HepG2 (cell line): ENCODE measurements at places on chromosomes 13 and 19. TPM values are rescaled to one million over a fixed set of nuclear protein-coding genes. Genes with fewer than 3 reads are reported as not detected.

DNA sequence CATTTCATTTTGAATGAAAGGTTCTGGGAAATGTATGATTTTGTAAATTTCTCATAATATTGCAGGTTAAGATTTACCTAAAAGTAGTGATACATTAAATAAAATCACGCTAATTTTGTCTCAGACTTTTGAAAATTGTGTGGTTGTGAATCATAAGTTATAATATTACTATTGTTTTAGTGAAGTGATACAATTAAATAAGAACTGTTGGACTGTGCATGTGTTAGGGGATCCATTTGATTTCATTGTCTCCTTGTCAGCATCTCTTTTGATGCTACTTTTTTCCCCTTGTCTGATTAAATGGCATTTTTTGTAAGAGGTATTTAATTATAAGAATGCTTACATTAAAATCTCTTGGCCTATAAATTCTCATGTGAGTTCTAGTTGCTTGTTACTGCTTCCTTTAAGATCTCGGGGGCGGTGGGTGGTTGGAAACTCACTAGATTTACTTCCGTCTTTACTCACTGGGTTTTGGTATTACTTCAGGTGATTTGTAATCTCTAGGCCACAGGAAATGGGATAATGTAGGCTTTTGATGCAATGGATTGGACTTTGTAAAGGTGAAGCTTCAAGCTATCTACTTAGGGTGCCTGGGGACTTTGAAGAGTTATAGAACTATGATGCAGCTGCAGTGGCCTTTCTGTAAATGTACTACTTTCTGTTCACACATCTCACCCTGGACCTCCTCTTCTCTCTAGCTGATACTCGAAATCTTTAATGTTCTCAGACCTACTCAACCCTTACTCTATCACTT is 66.5 kb downstream of the PAN3 start:
- H3K36me3 ChIP-seq, result no peaks in the 10 kb centered on the region
- peaks cover 20% of the 10 kb centered on the region for H3K4me1 ChIP-seq
- no peak overlapping the region for H3K27ac ChIP-seq
- no peak overlapping the region for H3K4me3 ChIP-seq

GRCh38 chr19:35904311-35905068 is 2.2 kb downstream of the HCST start:
- peaks cover 50% of the 10 kb centered on the region for H3K4me1 ChIP-seq
- H3K36me3 ChIP-seq, result no peaks in the 10 kb centered on the region
- peaks cover 15% of the 10 kb centered on the region; the same call in 1 of the 3 replicates for H3K27me3 ChIP-seq
- no peak overlapping the region for H3K27ac ChIP-seq
- DNase-seq, result no peak
- no peak overlapping the region for H3K4me3 ChIP-seq

DNA sequence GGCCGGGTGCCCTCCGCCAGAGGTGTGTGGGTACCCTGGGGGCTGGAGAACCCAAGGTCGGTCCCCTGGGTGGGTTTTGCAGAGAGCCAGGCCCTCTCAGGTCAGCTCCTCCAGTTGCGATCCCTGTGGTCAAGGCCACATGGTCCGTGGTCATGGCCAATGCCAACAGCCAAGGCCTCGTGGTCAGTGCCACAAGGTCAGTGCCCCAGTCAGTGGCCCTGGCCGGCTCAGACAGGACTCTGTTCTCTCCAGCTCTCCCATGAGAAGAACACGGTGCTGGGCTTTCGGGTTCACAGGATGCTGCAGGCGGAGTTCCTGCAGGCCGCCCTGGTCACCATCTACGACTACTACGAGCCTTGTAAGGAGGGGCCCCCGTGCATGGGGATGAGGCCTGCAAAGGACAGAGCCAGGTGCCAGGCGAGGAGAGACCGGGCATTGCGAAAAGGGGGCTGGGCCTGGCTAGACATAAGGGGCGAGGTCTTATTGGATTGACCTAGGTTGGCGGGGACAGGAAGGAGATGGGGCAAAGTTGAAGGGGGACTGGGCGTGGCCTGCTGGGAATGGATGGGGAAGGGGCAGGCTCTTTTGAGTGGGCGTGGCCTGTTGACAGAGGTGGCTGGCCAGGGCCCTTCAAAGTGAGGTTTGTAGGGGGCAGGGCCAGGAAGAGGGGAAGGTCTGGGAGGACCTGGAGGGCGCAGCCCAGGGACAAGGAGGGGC is 15.2 kb upstream of the SHFL start:
- no peaks in the 10 kb centered on the region for H3K36me3 ChIP-seq
- no peak overlapping the region for H3K27ac ChIP-seq
- peak overlapping the region; percentile 28; the same call in 1 of the 2 replicates for H3K4me3 ChIP-seq
- DNase-seq, result no peak
- H3K4me1 ChIP-seq, result peaks cover 17% of the 10 kb centered on the region

Gene ZNF878
- 5.2 and 6.4 TPM in 2 replicates for total RNA-seq

DNA sequence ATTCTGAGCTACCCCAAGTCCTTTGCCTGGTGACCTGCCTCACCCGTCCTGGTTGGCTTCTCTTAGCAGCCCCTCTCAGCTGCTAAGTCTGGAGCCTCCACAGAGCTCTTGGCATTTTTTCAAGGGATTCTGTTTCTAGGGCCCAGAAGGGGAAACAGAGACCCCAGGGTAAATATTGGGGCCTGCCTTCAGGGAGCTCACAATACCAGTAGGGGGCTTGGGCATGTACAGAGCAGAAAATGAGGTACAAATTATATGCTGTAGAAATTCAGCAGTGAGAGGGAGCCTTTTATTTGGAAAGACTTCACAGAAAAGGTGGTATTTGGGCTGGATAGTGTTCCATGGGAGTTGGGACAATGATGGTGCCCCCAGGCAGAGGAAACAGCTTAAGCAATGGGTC is 3.7 kb downstream of the SAMD4B start:
- no peak overlapping the region for H3K27ac ChIP-seq
- no peak overlapping the region for H3K4me3 ChIP-seq
- no peak for DNase-seq
- peaks cover 36% of the 10 kb centered on the region for H3K4me1 ChIP-seq
- H3K36me3 ChIP-seq, result peaks cover 3% of the 10 kb centered on the region; the same call in 1 of the 2 replicates

Gene CGB3
- not detected in 2 replicates for total RNA-seq

Gene KBTBD6
- 12.0 and 18.8 TPM in 2 replicates for total RNA-seq

- H3K27ac ChIP-seq, result peak within 1 kb of the TSS; percentile 48
- peaks cover 52% of the 10 kb centered on the region for H3K4me1 ChIP-seq
- H3K36me3 ChIP-seq, result peaks cover 17% of the 10 kb centered on the region; the same call in 1 of the 3 replicates
- peak; percentile 59 for DNase-seq
These were observed at the start of gene B3GNT8 for GRCh38 chr19:41426952-41427646. B3GNT8 (minus strand) TSS chr19:41427374; CDS start chr19:41426778, 596 bp downstream.

Gene NECTIN2
- 32.7 and 75.4 TPM in 2 replicates for total RNA-seq

DNA sequence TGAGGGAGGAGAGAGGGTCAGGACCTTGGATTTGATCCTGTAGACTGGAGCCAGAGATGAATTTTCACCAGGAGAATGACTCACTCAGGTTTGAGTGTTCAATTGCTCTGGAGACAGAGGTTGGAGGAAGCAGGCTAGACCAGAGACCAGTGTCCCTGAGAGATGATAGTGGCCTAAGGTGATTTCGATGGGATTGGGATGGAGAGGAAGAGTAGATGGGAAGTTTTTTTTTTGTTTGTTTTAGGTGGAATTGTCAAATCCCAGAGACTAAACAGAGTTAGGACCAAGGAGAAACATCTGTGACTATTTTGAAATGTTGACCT is 2.3 kb downstream of the CEBPG start:
- peak overlapping the region; percentile 90 for H3K4me3 ChIP-seq
- peak overlapping the region; percentile 96 for H3K27ac ChIP-seq
- DNase-seq, result peak; percentile 46
- no peaks in the 10 kb centered on the region for H3K36me3 ChIP-seq

Gene GARIN5A
- total RNA-seq, result not detected in 2 replicates

Gene LYPD5
- total RNA-seq, result not detected in 2 replicates

DNA sequence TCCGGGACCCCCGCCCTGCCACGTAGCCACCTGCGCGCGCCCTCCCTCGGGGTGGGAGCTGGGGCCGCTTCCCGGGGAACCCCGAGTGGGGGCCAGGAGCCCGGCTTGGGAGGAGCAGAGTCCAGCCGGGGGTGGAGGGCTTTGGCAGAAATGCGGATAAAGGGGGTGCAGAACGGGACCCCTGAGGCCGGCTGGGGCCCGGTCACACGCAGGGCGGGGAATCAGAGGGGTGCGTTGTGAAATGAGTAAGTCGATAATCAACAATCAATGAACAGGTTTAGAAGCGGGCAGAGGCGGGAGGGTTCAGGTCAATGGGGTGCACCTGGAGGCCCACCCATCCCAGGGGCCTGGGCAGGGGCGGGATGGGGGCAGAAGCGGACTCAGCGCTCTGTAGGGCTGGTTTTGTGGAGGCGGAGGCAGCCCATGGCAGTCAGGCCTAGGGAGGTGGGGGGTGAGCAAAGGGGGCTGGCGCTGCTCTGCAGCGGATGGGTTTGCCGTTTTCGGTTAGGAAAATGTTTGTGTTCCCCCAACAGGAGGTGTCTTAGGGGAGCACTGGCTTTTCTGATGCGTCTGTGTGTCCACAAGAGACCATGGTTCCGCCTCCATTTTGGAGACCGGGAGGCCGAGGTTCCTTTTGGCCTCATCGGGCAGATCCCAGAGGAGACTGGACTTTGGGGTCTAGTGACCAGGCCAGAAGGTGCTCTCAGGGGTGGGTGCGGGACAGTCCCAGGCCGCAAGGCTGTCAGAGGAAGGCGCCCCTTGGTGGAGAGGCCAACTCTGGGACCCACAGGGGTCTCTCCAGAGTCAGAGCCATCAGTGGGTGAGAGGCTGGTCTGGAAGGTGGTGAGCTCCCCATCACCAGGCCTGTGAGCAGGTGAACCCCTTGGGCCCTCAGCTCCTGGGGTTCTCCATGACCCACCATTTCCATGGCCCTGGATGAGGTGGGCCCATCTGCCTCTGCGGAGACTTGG is 683 bp upstream of the DIRAS1 start:
- DNase-seq, result no peak
- no peaks in the 10 kb centered on the region for H3K36me3 ChIP-seq
- no peak overlapping the region for H3K27ac ChIP-seq
- peak overlapping the region; percentile 36 for H3K4me3 ChIP-seq
- H3K27me3 ChIP-seq, result peaks cover 22% of the 10 kb centered on the region

Gene RFPL4A
- total RNA-seq, result not detected in 2 replicates

DNA sequence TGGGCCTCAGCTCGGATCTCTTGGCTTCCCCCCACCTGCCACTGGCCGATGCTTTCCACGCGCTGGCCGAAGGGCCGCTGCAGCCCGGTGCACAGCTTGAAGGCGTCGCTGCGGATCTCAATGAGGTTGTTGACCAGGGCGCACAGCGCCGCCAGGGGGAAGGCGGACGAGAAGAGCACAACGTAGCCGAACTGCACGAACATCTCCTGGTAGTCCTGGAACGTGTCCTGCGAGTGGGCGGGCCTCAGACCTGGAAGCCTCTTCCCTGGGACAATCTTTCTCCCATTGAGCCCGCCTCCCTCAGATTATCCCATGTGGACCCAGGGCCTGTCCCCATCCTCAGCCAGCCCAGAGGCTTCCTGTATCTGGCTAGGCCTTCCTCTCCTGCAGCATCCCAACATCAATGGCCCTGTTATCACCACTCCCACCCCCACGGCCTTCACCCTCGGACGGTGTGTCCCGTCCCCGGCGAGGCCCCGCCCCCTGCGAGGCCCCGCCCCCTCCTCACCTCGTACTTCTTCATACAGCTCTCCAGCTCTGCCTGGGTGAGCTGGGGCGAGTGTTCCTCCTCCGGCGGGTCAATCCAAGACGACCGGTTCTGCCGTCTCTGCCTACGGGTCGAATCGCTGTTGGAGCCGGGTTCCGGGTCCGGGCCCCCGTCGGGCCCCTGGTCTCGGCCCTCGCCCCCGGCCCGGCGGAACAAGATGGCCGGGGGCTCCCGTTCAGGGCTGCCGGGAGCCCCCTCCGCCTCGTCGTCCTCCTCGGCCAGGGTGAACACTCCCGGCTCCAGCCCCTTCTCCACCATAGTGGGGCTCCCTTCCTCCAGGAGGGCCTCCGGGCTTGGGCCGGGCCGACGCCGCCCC is 6.8 kb downstream of the ANO8 start:
- H3K4me1 ChIP-seq, result peaks cover 16% of the 10 kb centered on the region
- no peaks in the 10 kb centered on the region for H3K36me3 ChIP-seq
- H3K4me3 ChIP-seq, result no peak overlapping the region

DNA sequence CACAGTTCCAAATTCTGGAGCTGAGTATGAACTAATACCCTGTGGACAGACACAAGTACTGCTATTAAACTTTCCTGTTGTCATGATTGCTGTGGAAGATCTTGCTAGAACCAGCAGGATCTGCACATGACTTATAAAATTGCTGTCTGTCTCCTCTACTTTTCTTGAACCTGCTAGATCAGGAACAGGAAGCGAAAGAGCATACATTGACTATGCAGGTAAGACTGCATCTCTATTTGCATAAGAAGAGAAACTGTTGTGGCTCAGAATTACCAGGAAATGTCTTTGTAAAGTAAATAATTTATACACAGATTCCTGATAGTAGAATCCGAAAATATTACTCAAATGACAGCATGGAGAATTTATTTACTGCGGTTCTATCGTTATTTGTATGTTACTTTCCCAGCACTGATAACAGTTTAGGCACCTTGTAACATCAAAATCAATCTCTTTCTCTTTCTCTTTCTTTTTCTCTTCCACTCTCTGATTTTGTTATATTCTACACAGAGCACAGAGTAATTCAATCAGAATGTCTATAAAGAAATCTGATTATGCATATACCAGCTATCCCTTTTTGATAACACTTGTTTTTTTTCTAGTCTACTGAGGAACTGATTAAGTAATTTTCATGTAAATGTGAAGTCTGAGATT is 226.5 kb downstream of the MYO16 start:
- no peaks in the 10 kb centered on the region for H3K27me3 ChIP-seq
- H3K36me3 ChIP-seq, result no peaks in the 10 kb centered on the region
- no peak overlapping the region for H3K4me3 ChIP-seq
- no peak for DNase-seq
- no peaks in the 10 kb centered on the region for H3K4me1 ChIP-seq
- H3K27ac ChIP-seq, result no peak overlapping the region

Gene CFD
- 3.6 and 4.6 TPM in 2 replicates for total RNA-seq

- H3K36me3 ChIP-seq, result peaks cover 50% of the 10 kb centered on the region; the same call in 2 of the 3 replicates
- H3K27ac ChIP-seq, result no peak overlapping the region
- no peak overlapping the region for H3K4me3 ChIP-seq
- no peak for DNase-seq
- H3K4me1 ChIP-seq, result peaks cover 48% of the 10 kb centered on the region
- H3K27me3 ChIP-seq, result no peaks in the 10 kb centered on the region
These were observed 4.6 kb upstream of the AMH start for GRCh38 chr19:2244486-2244885.

DNA sequence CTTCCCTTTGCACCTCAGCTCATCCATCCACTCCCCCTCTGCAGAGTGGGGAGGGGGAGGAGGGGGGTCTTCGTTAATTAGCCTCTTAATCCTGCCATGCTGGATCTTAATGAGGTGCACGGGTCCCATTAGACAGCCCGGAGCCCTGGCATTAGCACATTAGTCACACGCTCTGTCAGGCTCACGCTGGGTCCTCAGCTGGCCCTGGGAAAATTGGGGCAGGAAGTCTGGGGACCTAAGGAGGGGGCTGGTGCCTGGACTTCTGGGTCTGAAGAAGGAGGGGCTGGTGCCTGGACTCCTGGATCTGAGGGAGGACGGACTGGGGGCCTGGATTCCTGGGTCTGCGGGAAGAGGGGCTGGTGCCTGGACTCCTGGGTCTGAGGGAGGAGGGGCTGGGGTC is 444 bp upstream of the NCCRP1 start:
- no peak for DNase-seq
- no peaks in the 10 kb centered on the region for H3K36me3 ChIP-seq

Gene RYR1
- total RNA-seq, result not detected in 2 replicates

GRCh38 chr13:48571126-48571913 is 38.4 kb upstream of the RCBTB2 start:
- H3K36me3 ChIP-seq, result no peaks in the 10 kb centered on the region
- DNase-seq, result no peak
- peaks cover 61% of the 10 kb centered on the region for H3K4me1 ChIP-seq
- H3K27me3 ChIP-seq, result no peaks in the 10 kb centered on the region
- no peak overlapping the region for H3K27ac ChIP-seq

GRCh38 chr19:3469638-3470499 is 10.5 kb downstream of the SMIM24 start:
- no peak overlapping the region for H3K4me3 ChIP-seq
- DNase-seq, result no peak
- no peaks in the 10 kb centered on the region for H3K36me3 ChIP-seq
- H3K27ac ChIP-seq, result no peak overlapping the region

Gene C5AR1
- 0.07 TPM in 1 of 2 replicates, not detected in the other for total RNA-seq
